ENCODE measurements at places on chromosomes 5 and 9. TPM values are rescaled to one million over a fixed set of nuclear protein-coding genes. Genes with fewer than 3 reads are reported as not detected.

- peaks cover 2% of the 10 kb centered on the region for H3K27me3 ChIP-seq
- no peak for DNase-seq
- H3K27ac ChIP-seq = no peak overlapping the region
- no peaks in the 10 kb centered on the region for H3K36me3 ChIP-seq
These were observed 83.6 kb upstream of the ADAMTSL1 start for GRCh38 chr9:18390393-18390792.

DNA sequence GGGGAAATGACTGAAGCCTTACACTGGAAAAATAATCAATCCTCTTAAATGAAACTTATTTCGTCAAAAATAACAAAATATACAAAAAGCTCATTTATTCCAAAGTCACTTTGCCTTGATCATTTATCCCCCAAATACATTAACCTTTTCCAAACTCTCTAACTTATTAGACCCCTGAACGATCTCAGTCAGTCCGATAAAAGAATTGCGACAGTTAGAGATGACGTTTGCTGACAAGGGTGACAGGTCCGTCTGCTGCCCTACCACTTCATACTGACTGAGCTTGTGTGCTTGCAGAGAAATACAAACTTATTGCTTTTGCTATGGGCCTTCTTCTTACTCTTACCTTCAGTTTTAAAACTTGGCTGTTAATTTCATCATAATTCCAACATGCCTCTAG lies 169.7 kb downstream of the ZDHHC21 start:
- no peak overlapping the region for H3K27ac ChIP-seq
- H3K4me3 ChIP-seq = no peak overlapping the region
- no peak for DNase-seq
- H3K27me3 ChIP-seq = peaks cover 5% of the 10 kb centered on the region

GRCh38 chr5:7878381-7878873 lies 9.5 kb downstream of the MTRR start:
- H3K4me1 ChIP-seq = peaks cover 48% of the 10 kb centered on the region
- peaks cover 67% of the 10 kb centered on the region for H3K36me3 ChIP-seq
- peak overlapping the region; percentile 48 for H3K27ac ChIP-seq
- no peak overlapping the region for H3K4me3 ChIP-seq
- no peaks in the 10 kb centered on the region for H3K27me3 ChIP-seq
- DNase-seq = peak; percentile 28

- peaks cover 4% of the 10 kb centered on the region for H3K27me3 ChIP-seq
- no peaks in the 10 kb centered on the region for H3K36me3 ChIP-seq
- H3K4me1 ChIP-seq = no peaks in the 10 kb centered on the region
- no peak overlapping the region for H3K27ac ChIP-seq
- no peak for DNase-seq
These were observed 40.1 kb downstream of the MACIR start for GRCh38 chr5:103298607-103299188.

GRCh38 chr9:113997610-113998009 lies 80.5 kb downstream of the AMBP start:
- H3K36me3 ChIP-seq = no peaks in the 10 kb centered on the region
- DNase-seq = no peak
- no peak overlapping the region for H3K4me3 ChIP-seq
- no peaks in the 10 kb centered on the region for H3K27me3 ChIP-seq
- peaks cover 3% of the 10 kb centered on the region for H3K4me1 ChIP-seq

DNA sequence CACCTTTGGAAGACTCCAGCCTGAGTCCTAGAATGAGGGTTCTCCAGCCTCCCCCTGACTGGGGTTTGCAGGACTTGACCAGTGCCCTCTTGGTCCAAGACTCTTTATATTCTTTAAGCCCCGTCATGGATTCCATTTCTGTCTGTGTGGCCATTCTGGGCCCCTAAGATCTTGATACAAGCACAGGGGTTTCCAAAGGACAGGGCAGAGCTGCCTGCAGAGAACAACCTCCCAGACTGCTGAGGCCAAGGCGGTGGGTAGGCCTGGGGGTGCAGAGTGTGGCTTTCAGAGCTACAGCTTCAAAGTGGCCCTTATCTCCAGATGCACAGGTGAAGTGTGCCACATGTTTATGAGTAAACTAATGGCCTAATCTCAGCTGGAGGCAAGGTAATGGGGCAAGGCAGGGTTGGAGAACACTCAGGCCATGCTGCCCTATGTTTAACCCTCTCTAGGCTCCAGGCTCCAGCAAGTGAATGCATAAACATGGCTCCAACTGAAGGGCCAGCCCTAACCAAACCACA lies 32.1 kb downstream of the FOXI1 start:
- H3K27me3 ChIP-seq = no peaks in the 10 kb centered on the region
- no peaks in the 10 kb centered on the region for H3K36me3 ChIP-seq
- H3K4me3 ChIP-seq = no peak overlapping the region
- H3K4me1 ChIP-seq = no peaks in the 10 kb centered on the region

- H3K4me1 ChIP-seq = no peaks in the 10 kb centered on the region
- H3K27me3 ChIP-seq = peaks cover 12% of the 10 kb centered on the region
- H3K27ac ChIP-seq = no peak overlapping the region
- no peak for DNase-seq
- no peak overlapping the region for H3K4me3 ChIP-seq
These were observed 151.1 kb upstream of the CCDC152 start for GRCh38 chr5:42605490-42605889.

GRCh38 chr9:38130724-38131123 lies 61.7 kb upstream of the SHB start:
- no peak for DNase-seq
- no peak overlapping the region for H3K4me3 ChIP-seq
- H3K4me1 ChIP-seq = no peaks in the 10 kb centered on the region
- peaks cover 8% of the 10 kb centered on the region for H3K27me3 ChIP-seq
- H3K27ac ChIP-seq = no peak overlapping the region

GRCh38 chr9:3858961-3859360 lies 333.2 kb upstream of the RFX3 start:
- no peak for DNase-seq
- peaks cover 3% of the 10 kb centered on the region for H3K27me3 ChIP-seq
- H3K4me3 ChIP-seq = no peak overlapping the region
- H3K27ac ChIP-seq = no peak overlapping the region
- H3K36me3 ChIP-seq = peaks cover 2% of the 10 kb centered on the region
- peaks cover 2% of the 10 kb centered on the region for H3K4me1 ChIP-seq

DNA sequence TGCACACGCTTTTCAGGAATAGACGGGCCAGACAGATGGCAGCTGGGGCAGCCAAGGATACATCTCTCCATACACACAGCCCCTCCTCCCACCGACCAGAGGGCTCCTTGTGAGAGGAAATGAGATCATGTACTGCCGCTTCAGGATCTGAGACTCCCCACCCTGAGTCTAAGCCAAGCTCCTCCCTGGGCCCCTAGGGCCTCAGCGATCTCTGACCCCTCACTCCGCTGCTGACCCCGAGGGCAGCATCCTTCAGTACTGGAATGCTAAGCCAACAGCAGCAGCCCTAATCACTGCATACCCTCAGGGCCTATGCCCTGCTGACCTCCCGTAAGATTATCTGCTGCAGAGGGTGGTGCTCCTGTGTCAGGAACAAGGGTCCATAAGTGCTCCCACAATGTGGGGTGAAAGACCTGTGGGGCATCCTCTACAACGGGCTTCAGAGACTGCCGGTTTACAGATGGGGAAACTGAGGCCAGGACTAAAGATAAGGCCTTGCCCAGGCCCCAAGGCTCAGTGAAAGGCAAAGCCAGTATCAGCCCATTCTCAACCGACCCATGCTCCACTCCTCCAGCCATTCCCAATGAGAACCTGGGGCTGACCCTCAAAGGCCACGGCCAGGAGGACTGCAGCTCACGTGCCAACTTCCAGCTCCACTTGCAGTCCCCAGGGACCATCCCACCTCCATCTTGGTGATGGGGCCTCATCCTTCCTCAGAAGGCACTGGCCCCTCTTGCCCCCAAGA lies 37.5 kb downstream of the BICD2 start:
- peaks cover 3% of the 10 kb centered on the region for H3K36me3 ChIP-seq
- no peak overlapping the region for H3K27ac ChIP-seq
- H3K4me3 ChIP-seq = no peak overlapping the region
- DNase-seq = no peak
- H3K4me1 ChIP-seq = peaks cover 4% of the 10 kb centered on the region

FEM1C gene
- total RNA-seq = 9.7 TPM

SH2D3C gene
- total RNA-seq = 27.2 TPM

PCDH1 gene
- total RNA-seq = not detected

GRCh38 chr5:6361101-6361500 lies 17.2 kb downstream of the MED10 start:
- H3K27me3 ChIP-seq = no peaks in the 10 kb centered on the region
- H3K36me3 ChIP-seq = peaks cover 29% of the 10 kb centered on the region
- no peak for DNase-seq
- H3K27ac ChIP-seq = peak overlapping the region; percentile 36

- H3K27ac ChIP-seq = no peak overlapping the region
- H3K4me1 ChIP-seq = no peaks in the 10 kb centered on the region
- no peak overlapping the region for H3K4me3 ChIP-seq
These were observed 424.2 kb downstream of the TUSC1 start for GRCh38 chr9:25254051-25254450.
